ENCODE measurements at places on chromosomes 1 and 21.
A peak's percentile ranks its signal among the peaks of the same experiment; 100 is the strongest.

DNA sequence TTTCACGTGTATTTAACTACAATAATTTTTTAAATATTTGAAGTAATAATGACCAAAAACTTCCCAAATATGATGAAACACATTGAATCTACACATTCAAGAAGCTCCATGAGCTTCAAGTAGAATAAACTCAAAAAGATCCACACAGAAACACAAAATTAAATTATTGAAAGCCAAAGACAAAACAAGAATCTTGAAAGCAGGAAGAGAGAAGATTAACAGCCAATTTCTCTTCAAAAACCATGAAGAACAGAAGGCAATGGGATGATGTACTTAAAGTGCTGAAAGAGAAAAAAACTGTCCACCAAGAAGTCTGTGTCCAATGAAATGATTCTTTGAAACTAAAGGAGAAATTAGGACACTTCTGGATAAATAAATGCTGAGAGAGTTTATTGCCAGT, 5.1 kb upstream of the KRTAP10-10 start:
- DNase-seq, result no peak

- no peak for DNase-seq
Observed at GRCh38 chr1:166836733-166837132, 2.5 kb upstream of the POGK start.

DNA sequence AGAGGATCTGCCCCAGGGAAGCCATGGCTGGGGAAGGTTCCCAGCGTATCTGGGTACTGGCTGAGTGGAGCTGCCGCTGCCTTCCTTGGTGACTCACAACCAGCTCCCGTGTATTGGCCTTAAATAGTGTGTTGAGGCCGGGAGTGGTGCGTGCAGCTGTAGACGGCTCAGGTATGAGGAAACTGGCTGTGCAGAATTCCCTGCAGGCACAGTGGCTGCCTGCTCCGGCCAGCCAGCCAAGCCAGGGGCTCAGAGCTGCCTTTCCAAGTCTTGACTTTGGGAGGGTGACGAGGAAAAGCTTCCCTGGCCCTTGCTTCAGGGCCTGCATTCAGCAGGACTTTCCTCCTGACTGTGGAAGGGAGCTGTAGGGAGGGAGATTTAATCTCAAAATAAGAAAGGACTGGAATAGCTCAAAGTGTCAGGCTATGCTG, at the start of gene VTCN1:
Gene VTCN1, minus strand, starts transcription at position 97 of the 431 bp plus-strand sequence. Its CDS starts 72 bp downstream, at position 25.
- no peak for DNase-seq

GRCh38 chr1:151145304-151146071, 943 bp downstream of the SEMA6C start:
- DNase-seq, result no peak

DNA sequence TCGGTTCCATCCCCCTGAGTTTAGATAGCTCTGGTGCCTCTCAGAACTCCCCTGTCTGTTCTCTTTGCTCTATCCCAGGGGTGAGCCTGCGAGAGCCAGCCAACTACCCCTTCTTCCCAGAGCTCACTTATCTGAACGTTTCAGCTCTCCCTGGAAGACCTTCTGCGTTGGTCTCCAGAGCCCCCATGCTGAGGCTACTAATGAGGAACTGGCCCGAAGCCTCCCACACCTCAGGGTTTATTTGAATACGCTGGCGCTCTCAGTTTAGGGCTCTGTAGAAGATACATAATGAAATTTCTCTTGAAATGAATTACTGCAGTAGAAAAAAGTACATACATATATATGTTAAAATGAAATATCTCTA, 43.5 kb downstream of the TCEANC2 start:
- no peak for DNase-seq

GRCh38 chr1:182251561-182251960, 140.0 kb downstream of the GLUL start:
- DNase-seq, result no peak

DNA sequence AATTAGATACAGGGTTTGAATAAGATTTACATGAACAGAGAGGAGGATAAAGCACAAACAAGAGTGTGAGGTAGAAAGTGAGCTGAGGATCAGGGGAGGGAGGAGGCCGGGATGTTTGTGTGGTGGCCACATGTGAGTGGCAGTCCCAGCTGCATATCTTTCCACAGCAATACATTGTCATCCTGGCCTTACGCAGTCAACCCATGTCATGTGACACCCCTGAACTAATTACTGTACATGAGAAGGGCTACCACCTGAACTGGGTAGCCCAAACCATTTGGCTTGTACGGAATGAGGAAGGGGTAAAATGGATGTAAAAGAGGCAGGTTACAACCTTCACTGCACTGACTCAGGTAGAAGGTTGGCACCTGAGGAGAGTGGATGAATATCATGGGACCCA, 4.2 kb downstream of the SLAMF7 start:
- DNase-seq, result no peak

- no peak for DNase-seq
Observed at GRCh38 chr1:240693036-240693435, 81.1 kb upstream of the GREM2 start.

DNA sequence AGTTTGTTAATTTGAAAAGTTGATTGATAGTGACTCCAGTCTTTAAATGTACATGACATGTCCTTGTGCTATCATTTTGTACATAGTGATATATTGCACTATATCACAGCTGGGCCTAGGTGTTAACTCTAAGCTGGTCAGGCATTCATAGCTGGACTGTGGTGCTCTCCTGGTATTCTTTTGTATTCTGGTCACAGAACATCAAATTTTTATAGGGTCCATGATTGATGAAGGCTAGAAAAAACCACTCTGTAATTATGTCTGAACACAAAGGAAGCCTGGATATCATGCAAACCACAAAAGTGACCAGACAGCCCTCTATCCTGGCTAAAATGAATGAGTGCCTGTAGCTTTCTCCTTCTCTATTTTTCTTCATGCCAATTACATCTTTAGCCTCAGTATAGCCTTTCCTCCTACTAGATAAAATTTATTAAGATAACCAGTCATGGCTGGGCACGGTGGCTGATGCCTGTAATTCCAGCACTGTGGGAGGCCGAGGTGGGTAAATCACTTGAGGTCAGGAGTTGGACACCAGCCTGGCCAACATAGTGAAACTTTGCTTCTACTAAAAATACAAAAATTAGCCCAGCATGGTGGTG, 134.9 kb upstream of the B3GALT2 start:
- DNase-seq, result no peak

GRCh38 chr1:91021686-91022517, at the start of gene ZNF644:
Gene ZNF644, minus strand, starts transcription at chr1:91022035. Its CDS starts 39,682 bp downstream, at chr1:90982353.
- peak; percentile 62 for DNase-seq

DNA sequence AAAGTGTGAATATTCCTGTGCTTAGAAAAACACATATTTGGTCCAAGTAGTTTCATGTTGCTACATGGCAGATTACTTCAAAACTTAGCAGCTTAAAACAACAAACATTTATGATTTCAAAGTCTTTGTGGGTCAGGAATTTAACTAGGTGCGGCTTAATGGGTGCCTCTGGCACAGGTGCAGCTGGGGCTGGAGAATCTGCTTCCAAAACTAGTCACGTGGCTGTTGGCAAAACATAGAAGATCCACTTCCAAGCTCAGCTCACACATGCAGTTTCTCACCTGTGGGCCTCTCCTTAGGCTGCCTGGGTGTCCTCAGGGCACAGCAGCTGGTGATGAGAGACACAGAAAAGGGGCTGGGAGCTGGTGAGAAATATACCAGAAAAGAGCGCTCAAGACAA, 263.4 kb downstream of the TTLL7 start:
- DNase-seq, result no peak

DNA sequence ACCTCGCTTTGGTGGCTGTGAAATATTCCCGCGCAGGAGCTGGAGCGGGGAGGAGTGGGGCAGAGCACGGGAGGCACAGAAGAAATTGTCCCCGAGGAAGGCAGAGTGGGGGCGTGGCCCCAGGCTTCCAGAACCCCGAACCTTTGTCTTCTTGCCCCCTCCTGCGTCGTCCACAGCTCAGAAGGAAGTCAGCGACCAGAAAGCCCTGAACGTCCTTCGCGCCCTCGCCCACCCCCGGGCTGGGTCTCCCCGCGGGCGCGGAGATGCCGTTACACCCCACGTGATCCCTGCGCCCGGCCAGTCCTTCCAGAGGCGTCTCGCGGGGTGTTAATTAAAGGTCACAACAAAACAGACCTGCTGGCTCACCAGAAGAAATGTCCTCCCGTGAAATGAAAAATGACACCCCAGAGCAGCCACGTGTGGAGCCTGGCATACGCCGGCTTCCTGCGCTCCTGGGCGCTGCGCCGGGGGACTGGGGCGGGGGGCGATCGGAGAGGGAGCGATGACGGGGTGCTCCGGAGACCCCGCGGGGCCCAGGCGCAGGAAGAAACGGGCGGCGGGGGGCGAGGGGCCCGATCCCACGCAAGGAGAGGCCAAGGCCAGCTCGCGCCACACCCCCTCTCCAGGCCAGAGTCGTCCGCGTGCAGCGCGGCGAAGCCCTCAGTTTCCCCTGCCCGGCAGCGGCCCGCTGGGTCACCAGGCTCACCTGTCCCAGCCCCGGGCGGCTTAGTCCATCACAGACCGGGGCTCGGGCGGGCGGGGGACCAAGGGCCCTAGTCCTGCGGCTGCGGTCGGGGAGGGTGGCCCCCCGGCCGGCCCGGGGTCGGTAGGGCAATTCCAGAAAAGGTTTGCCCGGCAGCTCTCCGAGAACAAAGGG, 995 bp upstream of the KIF26B start:
- DNase-seq, result no peak

DNA sequence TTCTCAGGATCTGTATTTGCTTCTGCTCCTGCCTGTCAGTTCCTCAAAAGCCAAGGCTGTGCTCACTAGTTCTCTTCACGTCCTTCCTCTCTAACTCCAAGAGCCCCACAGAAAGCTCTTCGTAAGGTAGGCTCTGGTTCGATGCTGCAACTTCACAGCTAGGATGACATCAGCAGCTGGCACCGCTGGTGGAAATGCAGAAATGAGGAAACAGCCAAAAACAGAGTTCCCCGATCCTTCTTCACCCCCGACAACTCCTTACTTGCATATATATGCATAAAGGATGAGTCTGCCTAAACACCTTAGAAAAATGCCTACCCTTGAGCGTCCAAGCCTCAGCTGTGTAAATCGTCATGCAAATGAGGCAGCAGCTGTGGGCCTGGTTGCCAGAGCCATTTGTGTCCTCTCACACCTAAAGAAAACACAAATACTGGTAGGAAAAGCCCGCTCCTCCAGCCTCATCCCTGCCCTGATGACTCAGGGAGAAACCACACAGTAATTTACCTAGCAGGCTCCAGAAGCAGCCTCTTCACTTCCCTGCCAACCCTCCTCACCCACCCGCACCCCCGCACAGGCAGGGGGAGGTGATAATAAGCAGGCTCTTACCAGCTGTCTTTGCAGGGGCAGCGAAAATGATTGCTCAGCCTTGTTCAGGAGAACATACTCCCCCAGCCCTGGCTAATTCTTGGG, 28.2 kb downstream of the BATF3 start:
- peak; percentile 41 for DNase-seq

DNA sequence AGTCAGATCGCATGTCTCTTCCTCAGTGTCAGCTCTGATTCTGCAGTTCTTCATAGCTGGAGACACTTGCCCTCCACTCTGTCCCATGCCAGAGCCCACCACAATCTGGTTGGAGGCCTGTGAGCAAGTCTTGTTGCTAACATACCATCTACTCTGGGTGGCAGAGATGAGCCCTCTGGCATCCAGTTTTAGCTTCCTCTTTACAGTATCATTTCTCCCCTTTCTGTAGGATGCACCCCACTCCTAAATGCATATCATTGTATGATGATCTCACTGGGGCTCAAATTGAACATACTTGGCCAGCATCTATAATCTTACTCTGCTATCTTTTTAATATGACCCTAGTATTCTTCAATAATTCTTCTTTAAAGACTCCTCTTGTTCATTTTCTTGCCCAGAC, 16.9 kb downstream of the PCNX2 start:
- no peak for DNase-seq

DNA sequence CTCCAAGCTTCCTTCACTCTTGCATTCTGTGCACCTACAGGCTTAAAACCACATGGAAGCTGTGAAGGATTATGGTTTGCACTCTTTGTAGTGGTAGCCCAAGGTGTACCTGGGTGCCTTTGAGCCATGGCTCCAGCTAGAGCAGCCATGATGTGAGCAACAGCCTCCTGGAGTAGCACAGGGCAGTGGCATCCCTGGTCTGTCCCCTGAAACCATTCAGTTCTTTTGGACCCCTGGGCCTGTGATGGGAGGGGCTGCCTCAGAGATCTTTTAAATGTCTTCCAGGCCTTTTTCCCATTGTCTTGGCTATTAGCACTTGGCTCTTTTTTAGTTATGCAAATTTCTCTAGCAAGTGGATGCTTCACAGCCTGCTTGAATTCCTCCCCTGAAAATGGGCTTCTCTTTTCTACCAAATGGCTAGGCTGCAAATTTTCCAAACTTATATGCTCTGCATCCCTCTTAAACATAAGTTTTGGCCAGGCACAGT, 47.4 kb downstream of the CLCA4 start:
- DNase-seq, result no peak

GRCh38 chr1:8876087-8876486, 2.4 kb downstream of the ENO1 start:
- DNase-seq, result no peak

DNA sequence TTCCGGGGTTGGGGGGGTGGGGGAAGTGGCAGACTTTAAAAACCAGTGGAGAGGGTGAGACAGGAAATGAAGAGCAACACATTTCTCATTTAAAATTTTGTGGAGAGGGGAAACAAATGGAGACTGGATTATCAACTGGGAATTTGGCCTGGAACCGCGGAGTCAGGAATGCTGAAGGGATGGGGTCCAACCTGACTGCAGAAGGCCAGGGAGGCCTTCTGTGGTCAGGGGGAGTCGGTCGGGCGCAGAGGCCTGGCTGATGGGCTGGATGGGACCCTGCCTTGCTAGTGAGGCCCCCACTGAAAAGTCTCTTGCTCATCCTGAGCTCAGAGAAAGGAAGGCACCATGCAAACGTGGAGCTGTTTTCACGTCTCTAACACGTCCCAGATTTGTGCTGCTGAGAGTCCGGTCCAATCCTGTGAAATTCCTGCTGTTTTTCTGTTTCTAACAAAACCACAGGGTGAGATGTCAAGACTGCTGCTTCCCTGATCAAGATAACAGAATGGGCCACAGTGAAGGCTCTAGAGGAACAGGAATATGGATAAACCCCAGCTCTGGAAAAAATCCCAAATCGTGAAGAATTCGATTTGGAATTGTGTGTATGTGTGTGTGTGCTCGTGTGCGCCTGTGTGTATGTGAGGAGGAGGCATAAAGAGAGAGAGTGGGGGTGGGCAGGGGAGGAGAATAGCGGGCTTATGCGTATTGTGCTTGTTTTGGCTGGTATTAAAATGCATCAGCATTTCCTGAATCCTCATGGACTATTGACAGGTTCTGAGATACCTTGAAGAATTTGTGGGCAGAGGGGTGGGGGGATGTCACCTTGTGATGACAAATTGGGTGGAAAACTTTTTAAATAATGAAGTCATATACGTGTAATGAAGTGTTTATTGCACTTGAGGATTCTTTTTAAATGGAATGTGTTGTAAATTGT, 117.4 kb downstream of the NGF start:
- DNase-seq, result no peak

GRCh38 chr1:29708796-29709703, 472.7 kb downstream of the PTPRU start:
- no peak for DNase-seq

Data from NCI-H748 treated with DMSO at 0.1 percent for 48 hours (cell line).